ENCODE measurements at places on chromosomes 3 and 15.

GRCh38 chr15:77944002-77944867, 133.3 kb downstream of the TBC1D2B start:
- peak; percentile 39 for DNase-seq
- peaks cover 10% of the 10 kb centered on the region for H3K4me1 ChIP-seq
- peak overlapping the region; percentile 86 for H3K4me3 ChIP-seq
- no peaks in the 10 kb centered on the region for H3K36me3 ChIP-seq
- H3K27ac ChIP-seq = peak overlapping the region; percentile 69

GRCh38 chr3:107989661-107990060, 101.2 kb downstream of the CD47 start:
- H3K4me1 ChIP-seq = peaks cover 25% of the 10 kb centered on the region

GRCh38 chr3:23926246-23926645, 9.3 kb downstream of the RPL15 start:
- no peak for DNase-seq
- no peaks in the 10 kb centered on the region for H3K36me3 ChIP-seq
- H3K4me1 ChIP-seq = no peaks in the 10 kb centered on the region

DNA sequence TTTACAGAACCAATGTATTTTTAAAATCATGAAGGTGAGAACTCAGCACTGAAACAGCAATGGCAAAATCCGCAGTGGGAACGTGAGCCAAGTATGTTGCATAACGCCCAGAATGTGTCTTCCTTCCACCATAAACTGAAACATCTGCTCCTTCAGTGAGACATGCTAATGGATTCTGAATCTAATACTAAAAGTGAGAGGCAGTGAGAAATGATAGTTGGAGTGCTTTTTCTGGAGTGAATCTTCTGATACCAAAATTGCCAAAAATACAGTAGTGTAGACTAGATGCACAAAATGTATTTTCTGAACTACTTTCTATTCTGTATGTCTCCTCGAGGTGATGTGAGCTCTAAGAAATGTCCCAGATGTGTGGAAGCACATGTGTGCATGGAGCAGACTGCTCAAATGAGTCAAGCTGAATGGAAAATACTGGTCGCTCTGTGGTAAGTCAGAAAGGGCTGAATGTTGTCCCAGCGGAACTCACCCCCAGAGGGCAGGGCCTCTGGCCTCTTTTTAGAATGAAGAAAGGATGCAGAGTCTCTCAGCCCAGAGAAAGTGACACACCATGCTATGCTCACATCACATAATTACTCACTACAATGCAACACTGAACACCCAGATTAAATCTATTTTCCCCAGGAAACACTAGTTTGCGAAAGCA, 73.0 kb downstream of the ATP10A start:
- H3K4me1 ChIP-seq = peaks cover 84% of the 10 kb centered on the region
- peaks cover 5% of the 10 kb centered on the region for H3K27me3 ChIP-seq
- H3K4me3 ChIP-seq = no peak overlapping the region
- no peak for DNase-seq
- peak overlapping the region; percentile 8 for H3K27ac ChIP-seq

DNA sequence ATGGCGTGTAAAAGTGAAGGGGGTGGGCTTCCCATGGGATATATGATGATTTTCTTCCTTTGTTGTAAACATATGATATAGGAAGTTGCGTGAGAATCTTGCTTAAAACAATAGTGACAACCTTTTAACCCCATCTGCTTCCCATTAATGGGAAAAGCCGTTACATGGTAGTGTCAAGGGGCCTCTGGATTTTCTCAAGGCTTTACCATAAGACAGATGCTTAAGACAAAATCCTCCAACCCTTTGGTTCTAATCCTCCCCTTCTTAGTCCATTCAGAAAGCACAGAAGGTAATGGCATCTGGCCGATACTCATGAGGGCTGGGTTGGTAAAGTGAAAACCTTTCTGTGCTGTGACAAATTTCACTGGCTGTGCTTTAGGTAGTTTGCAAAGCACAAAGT, 25.0 kb downstream of the DPH3 start:
- no peaks in the 10 kb centered on the region for H3K36me3 ChIP-seq
- no peak overlapping the region for H3K27ac ChIP-seq
- H3K27me3 ChIP-seq = no peaks in the 10 kb centered on the region
- no peaks in the 10 kb centered on the region for H3K4me1 ChIP-seq
- no peak for DNase-seq

DNA sequence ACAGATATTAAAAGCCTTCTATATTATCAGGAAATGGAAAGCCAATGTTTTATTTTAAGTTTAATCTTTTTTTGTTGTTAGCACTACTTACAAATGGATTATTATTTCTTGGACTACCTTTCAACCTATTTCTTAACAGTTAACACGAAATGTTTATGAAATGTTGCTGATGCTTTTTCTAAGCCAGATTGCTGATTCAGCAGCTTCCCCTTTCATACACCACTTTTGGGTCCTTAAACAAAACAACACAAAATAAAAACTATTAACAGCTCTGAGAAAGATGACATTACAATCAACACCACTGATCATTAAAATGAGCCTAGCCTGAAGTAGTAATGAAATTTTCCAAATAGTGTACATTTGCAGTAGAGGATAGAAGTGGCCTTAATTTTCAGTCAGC, 99.2 kb upstream of the VEPH1 start:
- no peak overlapping the region for H3K27ac ChIP-seq
- no peak for DNase-seq
- H3K27me3 ChIP-seq = peaks cover 1% of the 10 kb centered on the region

All from immature natural killer cell (primary cell).